ENCODE measurements at places on chromosomes 6 and 20. TPM values are rescaled to one million over a fixed set of nuclear protein-coding genes. Genes with fewer than 3 reads are reported as not detected.

Gene TP53INP2
- 25.0 TPM for polyA plus RNA-seq

Gene GLP1R
- polyA plus RNA-seq = 0.31 TPM

Gene CCM2L
- 2.7 TPM for polyA plus RNA-seq

Gene POLR1C
- 14.7 TPM for polyA plus RNA-seq

Gene SH3BGRL2
- polyA plus RNA-seq = 25.2 TPM

Gene B3GALT4
- 10.5 TPM for polyA plus RNA-seq

Gene SLPI
- 150 TPM for polyA plus RNA-seq

Gene COL12A1
- polyA plus RNA-seq = 3.4 TPM

DNA sequence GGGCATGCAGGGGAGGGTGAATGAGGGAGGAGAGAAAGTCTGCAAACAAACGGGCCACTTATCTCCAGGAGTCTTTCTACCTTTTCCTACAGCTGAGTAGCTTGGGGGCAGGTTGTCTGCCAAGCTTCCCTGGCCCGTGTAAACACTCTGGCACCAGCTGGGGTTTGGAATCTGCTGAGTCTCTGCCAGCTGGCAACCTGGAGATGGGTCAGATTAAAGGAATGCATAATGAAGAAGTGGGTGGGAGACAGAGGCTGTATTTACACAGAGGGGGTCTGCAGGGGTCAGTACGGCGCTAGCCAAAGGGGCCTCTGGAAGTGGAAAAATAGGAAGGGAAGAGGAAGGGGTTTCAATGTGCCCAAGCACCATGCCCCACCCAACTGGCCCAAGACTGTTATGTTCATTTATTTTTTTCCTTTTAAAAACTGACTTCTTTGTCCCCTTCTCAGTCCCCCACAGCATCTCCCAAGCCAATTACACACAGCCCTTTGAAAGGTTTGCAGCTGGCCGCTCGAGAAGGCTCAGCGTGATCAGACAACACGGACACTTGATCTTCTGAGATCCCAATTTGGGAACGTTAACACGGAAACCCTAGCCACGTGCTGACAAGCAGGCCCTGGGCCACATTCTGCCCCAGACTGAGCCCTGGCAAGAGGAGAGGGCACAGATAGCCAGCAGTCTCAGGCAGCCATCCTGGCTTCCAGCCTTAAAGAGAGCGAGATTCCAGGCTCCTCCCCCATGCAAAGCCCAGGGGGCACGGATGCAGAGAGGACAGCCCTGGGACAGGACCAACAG lies 25.2 kb downstream of the TRAM2 start:
- peak; percentile 83 for DNase-seq

DNA sequence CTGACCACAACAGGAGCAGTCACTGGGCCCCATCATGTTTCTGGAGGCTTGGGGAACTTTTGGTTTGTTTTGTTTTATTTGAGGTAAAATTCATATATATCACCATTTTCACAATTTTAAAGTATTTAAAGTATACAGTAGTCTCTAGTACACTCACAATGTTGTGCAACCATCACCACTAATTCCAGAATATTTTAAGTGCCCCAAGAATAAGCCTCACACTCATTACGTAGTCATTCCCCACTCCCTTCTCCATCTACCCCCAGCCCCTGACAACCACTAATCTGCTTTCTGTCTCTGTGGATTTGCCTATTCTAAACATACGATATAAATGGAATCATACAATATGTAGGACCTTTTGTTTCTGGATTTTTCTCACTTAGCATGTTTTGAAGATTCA lies 29.0 kb downstream of the RTN4IP1 start:
- no peak for DNase-seq

DNA sequence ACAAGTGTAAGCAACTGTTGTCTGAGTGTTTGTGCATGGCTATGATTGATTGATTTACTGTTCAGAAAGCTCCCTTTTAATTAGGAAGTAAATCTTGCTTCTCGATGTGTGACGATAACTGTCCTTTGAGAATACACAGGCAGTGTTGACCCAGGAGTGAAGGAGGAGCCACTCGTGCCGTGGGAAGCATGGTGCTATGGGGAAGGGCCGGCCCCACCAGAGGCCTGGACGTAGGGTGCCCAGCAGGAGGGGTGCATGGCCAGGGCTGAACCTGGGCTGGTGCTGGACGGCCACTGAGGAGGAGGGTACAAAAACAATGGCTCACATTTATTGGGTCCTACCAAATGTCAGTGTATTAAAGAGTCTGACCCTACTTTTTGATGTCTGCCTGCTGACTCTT lies 60.7 kb downstream of the ANKRD60 start:
- DNase-seq = no peak

GRCh38 chr6:152952045-152952444 lies 30.8 kb downstream of the FBXO5 start:
- no peak for DNase-seq

DNA sequence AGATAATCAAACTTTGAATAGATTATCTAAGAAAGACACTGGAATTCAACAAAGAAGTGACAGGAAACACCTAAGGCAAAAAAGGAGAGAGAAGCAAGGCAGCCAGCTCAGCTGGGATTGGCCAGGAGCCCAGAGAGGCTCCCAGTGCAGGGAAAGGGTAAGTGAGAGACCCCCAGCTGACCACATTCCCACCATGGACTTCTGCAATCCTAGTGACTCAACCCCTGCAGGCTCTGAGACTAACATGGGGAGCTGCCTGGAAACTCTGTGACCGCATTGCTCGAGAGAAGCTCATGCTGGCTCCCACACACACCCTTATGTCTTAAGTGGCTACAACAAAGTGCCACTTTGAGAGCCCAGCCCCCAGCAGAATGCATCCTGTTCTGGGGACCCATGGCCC lies 215.1 kb downstream of the PACRG start:
- no peak for DNase-seq

- no peak for DNase-seq
These were observed 49.1 kb downstream of the NFATC2 start for GRCh38 chr20:51493346-51493791.

DNA sequence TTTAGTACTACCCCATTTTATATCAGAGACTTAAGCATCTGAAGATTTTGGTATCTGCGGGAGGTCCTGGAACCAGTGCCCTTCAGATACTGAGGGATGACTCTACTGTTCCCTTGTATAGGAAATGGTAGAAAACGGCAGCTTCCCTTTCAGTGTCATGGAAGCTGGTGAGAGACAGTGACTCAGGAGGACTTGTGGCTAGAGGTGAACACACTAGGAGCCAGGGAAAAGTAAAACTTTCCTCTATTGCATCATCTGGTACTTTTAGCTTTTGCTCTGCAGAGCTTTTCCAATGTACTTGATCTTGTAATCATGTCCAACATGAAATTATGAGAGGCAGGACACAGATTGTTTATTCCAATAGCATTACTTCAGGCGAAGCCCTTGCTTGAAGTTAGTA lies 45.0 kb downstream of the RNF144B start:
- no peak for DNase-seq

- DNase-seq = no peak
These were observed 367.7 kb downstream of the KIF16B start for GRCh38 chr20:16205507-16205906.

DNA sequence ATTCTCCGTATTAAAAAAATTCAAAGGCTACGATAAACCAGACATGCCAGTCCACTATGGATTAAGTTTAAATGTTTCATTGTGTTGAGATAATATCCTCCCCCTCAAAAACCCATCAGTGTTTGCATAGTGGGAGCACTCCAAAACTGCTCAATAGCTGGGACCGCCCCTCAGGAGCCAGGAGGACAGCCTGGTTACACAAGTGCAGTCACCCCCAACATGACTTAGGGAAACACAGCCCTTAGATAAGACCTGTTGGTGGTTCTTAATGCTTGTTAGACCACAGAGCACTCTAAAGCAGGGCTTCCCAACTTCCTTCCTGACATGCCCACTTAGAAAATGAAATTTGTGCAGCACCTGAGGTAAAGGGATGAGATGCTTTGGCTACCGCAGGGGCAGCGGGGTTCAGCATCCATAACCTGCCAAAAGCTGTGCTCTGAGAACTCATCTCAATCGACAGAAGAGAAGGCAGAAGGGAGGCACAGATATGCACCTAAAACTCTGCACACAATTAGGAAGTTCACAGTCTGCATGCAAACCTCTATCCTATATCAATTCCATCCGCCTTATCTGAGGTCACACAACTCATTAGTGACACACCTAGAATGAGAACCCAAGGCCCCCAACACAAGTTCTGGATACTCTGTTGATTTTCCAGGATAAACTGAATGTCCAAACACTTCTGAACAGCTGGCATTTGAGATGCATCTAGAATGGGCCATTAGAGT lies 74.3 kb downstream of the RALGAPA2 start:
- no peak for DNase-seq

DNA sequence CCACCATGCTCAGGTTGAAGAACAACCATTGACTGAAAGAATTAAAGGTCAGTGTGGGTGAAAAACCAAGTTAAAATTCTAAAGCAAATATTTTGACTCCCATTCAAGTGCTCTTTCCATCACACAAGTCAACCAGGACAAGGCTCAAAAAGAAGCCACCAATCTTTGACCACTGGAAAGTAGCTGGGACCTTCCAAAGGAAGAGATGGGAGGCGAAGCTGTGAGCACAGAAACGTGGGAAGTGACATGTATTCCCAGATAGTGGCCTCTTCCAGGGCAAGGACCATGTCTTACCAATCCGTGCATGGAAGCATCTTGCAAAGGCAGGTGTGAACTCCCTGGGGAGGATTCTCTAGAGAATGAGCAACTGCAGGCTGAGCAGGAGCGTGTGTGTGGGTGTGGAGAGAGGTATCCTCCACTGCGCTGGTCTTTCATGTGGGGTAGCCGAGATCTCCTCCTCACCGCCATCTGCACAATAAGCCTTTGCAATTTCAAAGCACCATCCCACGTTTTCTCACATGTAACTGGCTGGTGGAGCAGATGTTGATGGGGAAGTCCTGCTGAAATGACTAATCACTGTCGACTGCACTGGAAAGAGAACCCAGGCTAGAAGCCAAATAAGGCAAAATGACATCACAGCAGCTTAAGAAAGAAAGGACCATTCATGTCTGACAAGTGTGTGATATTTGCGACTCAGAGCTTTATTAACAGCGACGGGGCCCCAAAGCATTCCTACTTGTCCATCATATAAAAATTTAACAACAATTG lies 189.4 kb upstream of the RREB1 start:
- peak; percentile 55 for DNase-seq

DNA sequence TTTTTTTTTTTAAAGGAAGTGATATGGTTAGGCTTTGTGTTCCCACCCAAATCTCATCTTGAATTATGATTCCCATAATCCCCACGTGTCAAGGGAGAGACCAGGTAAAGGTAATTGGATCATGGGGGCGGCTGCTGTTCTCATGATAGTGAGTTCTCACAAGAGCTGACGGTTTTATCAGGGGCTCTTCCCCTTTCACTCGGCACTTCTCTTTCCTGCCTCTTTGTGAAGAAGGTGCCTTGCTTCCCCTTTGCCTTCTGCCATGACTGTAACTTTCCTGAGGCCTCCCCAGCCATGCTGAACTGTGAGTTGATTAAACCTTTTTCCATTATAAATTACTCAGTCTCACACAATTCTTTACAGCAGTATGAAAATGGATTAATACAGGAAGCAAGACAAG lies 64.3 kb downstream of the ZFP64 start:
- no peak for DNase-seq

DNA sequence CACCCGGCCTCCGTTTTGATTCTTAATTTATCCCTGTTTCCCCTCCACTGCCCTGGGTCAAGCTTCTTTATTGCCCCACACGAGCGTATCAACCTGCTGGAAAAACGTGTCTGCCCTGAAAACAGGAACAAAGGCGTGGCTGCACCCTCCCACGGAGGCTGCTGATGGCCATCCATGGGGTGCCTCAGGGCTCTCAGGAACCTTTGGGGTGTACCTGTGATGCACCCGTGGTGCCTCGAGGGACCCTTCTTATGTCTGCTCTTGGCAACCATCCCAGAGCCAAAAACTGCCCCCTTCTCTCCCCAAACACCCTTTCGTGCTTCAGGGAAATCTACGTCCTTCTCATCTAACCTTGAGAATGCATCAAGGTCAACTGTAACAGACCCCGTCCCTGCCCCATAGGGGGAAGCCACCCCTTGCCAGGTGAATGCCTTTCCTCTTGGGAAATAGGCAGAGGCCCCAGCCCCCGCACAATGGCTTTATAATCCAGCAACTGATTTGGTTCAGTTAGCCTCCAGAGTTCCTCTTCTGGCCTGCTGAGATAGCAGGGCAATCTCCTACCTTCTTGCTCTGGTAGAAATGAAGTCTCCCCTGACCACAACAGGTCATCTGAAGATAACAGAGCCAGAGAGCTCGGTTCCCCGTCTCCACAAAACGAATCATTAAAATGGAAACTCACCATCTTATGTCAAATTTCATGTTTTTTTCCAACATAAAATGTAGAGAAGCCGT lies 29.4 kb downstream of the PSMG4 start:
- no peak for DNase-seq

- DNase-seq = no peak
These were observed 55.3 kb upstream of the CEP85L start for GRCh38 chr6:118706702-118707101.

DNA sequence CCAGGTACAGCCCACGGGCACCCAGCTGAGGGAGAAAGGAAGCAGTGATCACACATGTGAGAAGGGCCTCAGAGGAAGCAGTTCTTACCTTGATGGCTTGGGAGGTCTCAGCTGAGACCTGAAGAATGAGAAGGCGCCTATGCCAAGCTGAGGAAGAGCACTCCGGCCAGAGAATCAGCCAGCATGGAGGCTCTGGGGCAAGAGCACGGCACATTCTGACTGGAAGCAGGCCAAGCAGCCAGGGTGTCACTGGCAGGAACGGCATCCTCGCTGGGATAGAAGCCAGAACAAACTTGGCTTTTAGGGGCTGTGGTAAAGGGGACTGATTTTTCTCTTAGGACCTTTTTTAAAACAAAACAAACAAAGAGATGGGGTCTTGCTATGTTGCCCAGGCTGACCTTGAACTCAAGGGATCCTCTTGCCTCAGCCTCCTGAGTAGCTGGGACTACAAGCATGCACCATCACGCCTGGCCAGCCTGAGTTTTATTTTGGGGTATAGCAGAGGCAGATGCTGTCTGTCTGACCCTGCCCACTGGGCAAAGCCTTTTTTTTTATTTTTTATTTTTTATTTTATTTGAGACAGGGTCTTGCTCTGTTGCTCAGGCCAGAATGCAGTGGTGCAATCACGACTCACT lies 17.6 kb downstream of the GHRH start:
- DNase-seq = no peak

All from stomach (tissue), 19 donors.